ENCODE measurements at places on chromosomes 6 and 20.

- DNase-seq = no peak
Measured at GRCh38 chr20:7428946-7429345, 511.3 kb downstream of the HAO1 start.

GRCh38 chr6:100426744-100427338 lies 37.9 kb downstream of the SIM1 start:
- no peak for DNase-seq

GRCh38 chr6:93581371-93581770 lies 162.0 kb upstream of the EPHA7 start:
- no peak for DNase-seq

- DNase-seq = no peak
Measured at GRCh38 chr6:158487495-158487894, 72.4 kb upstream of the TMEM181 start.

GRCh38 chr6:34273242-34273805 lies 24.5 kb upstream of the SMIM29 start:
- no peak for DNase-seq

DNA sequence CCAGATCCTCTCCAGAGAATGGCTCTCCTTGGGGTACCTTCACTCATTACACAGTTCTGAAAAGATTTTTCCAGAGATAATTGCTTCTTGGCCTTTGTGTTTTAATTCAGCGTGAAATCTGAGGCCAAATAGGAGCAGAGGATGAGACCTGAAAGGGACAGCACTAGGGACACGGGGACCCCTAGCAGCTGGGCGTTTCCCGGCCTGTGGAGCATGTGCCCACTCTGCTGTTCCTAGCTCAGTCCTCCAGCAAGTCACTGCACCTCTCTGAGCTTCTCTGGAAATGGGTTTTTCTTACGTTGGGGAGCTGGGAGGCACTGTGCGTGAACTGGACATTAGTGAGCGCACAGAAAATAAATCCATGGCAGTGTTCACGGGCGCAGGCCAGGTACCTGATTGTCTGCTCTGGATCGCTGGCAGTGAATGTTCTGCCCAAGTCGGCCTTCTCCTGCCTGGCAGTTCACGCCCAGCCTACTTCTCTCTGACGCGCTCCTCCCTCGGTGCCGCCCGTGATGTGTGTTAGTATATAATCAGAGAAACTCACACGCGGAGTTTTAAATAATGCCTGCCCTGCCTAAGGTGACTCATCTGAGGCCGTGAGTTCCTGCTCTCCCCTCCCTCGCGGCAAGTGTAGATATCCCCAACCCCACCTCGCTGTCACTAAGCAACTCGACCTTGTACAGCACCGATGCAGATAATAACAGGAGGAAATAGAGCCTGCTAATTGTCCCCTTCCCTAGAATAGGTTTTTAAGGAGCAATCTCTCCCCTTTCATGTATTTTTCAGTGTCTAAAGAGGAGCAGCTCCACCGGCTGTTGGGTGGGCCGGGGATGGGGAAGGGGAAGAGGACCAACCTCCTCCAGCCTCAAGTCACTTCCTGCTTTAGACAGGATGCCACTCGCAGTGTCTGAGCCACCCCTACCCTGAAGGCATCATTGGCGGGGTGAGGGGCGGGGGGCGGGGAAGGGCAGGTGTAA lies 2.7 kb upstream of the TUBB2A start:
- DNase-seq = peak; percentile 47

DNA sequence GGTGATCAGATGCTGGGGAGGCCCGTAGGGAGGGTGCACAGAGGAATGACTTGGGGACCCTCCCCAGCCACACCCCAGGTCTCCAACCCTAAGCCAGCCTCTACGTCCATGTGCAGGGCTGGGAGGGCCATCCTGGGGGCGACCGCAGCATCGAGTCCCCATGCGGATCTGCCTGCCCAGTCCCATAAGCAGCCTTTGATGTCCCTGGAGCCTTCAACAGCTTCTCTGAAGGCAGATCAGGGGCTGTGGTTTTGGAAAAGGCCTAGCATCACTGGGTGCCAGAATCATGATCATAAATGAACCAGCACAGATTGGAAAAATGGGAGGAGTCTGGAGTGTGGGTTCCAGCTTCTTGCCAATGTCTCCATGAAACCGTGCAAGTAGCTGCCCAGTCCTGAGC lies 22.9 kb downstream of the TOX2 start:
- DNase-seq = no peak

DNA sequence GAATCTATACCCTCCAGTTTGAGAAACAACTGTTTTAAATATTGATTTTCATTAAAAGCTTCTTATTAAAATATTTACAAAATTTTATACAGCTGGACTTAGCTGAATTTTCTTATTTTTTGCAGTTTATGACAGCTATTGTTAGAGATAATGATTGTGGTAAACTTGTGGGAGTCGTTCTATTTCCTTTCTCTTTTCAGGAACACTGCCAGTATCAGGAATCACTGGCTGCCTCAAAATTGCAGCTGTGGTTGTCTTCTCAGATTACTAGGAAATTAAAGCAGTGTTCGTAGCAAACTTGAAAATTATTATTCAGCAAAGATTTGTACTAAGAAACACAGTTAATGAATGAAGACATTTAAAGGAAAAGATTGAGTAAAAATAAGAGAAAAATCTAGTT lies 311.0 kb downstream of the CENPW start:
- no peak for DNase-seq

DNA sequence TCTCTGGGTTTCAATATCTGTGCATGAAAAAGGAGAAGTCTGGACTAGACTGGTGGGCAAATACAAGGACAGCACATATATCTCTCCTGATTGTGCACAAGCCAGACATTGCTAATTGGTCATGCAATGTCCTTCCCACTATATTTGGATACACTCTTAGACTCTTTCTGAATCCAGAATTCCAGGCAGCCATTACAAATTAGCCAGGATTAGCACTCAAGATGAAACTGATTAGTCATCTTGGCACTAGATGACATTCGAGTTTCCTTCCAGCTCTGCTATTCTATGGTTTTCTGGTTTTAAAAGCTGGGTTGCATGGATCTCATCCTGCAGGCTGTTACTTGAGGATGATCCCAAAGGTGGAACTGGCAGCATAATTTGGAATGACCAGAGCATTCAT lies 73.2 kb downstream of the SCP2D1 start:
- no peak for DNase-seq

GRCh38 chr6:127971945-127972391 lies 71.1 kb upstream of the THEMIS start:
- peak; percentile 15 for DNase-seq

- DNase-seq = no peak
Measured at GRCh38 chr6:13687917-13688351, 23.7 kb downstream of the RANBP9 start.

DNA sequence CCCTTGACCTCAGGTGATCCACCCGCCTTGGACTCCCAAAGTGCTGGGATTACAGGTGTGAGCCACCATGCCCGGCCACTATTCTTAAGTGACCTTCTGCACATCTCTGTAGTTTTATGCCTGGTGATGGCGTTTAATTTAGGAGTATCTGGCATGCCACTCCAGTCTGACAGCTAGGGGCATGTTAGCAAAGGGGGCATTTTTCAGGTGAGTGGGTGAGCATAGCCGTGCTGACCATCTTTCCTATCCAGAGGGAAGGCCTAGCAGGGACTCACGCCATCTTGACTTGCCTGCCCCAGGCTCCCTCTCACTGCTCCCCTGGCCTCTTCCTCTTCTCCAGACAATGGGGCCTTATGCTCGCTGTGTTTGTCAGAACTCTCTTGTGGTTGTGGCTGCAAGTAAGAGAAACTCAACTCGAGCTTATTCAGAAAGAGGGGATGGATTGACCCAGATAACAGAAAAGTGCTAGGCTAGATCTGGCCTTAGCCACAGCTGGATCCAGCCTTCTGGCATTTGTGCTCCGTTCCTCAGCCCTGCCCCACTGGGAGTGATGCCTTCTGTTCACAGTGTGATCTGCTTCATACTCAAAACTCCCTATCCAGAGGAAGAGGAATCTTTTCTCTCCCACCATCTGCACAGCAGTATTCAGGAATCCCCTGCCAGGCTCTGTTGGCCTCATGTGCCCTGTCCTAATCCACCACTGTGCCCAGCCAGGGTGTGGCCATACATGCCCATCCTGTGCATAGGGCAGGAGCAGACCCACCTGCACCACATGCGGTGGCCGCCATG lies 174.5 kb upstream of the AKAP12 start:
- no peak for DNase-seq

- no peak for DNase-seq
Measured at GRCh38 chr6:63790334-63790733, 154.7 kb downstream of the PHF3 start.

GRCh38 chr20:64006902-64007301 lies 26.0 kb downstream of the PRPF6 start:
- DNase-seq = no peak

DNA sequence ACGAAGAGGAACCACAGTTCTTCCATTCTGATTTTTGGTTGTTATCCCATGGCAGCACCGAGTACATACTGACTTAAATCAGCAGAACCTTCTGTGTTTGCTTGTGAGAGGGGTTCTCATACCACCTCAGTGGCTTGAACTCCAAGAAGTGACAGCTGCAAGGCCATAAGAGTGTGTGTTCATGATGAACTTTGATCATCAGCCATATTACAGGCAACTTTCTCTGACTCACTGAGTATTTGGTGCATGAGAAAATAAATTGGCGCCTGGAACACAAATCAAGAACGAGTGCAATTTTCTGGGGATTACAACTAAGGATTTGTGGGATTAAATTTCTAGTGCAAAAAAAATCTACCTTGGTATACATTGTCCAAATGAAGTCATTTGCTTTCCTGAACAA lies 68.9 kb downstream of the CYP39A1 start:
- no peak for DNase-seq

GRCh38 chr20:60053125-60053817 lies 95.0 kb downstream of the CDH26 start:
- no peak for DNase-seq

GRCh38 chr20:64038224-64038564 lies 2.2 kb downstream of the C20orf204 start:
- no peak for DNase-seq

- no peak for DNase-seq
Measured at GRCh38 chr6:130107710-130108109, 89.3 kb downstream of the L3MBTL3 start.

GRCh38 chr20:58868795-58869194 lies 16.3 kb downstream of the GNAS start:
- DNase-seq = no peak

DNA sequence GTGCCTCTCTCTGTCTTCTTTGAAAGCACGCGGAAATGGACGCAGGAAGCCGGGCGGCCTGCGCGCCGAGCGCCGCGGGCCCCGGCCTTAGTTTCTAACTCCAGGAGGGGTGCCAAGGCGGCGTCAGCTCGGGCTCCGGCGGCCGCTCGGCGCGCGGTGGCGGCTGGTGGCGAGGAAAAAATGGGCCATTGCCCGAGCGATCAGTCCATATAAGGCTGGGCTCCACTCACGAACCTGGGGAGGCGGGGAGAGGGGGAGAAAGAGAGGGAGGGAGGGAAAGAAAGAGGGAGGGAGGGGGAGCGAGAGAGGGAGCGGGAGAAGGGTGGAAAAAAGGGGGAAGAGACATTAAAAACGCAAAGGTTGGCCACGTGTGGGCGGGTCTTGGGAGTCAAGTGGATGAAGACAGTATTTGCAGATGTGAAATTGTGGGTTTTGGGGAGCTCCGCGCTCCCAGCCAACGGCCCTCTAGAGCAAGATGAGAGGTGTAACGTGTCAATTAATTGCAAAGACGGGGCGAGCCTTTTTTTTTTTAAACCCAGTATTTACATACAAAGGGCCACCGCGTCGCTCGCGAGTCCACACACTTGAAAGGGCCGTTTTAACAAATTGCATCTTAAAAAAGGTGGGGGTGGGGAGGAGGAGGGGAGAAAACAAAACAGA lies at the start of gene NKX2-2:
TSS of gene NKX2-2 (minus strand) at position 184 of the 660 bp plus-strand sequence. CDS start 395 bp downstream, outside the sequence.
- no peak for DNase-seq

GRCh38 chr6:48933136-48933535 lies 529.9 kb downstream of the MMUT start:
- no peak for DNase-seq

GRCh38 chr20:47663354-47664067 lies 121.8 kb downstream of the SULF2 start:
- DNase-seq = peak; percentile 42

GRCh38 chr20:42186337-42186736 lies 568.2 kb upstream of the CHD6 start:
- DNase-seq = no peak

GRCh38 chr6:131053546-131054240 lies 9.4 kb downstream of the EPB41L2 start:
- DNase-seq = no peak

DNA sequence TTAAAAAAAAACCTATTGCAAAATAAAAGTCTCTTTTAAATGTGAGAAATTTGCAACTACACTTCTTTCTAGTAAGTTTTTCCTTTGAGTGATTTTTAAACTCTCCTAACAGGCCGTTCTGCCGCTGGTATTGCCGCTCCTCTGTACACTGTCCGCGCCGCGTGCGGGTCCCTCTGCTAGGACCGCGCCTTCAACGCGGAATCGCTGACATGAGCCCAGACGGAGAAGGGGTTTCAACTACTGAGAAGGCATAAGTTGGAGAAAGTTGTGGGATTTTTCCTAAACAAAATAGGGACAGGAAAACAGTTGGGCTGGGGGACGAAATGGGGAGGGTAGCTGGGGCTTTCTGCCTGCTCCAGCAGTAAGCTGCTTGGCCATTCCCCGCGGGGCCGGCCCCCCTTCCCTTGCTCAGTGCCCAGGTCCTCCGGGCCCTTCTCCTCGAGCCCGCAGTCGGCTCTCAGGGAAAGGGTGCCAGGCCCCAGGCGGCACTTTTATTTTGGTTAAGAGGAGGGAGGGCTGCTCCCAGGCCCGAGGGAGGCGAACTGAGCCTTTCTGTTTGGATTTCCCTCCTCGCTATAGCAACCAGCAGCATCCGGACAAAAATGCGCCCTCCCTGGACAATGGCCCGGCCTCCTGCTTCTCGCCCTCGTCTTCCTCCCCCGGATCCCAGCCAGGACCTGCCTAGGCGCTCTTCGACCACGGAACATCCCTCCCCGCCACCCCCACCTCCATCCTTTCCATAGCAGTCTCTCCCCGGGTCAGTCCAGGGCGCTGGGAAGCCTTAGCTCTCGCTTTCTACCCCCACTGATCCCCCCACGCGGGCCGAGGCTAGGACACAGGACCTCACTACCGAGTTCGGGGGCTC lies 6.8 kb upstream of the POU3F2 start:
- no peak for DNase-seq

- DNase-seq = no peak
Measured at GRCh38 chr6:105449756-105450390, 47.0 kb upstream of the PREP start.

GRCh38 chr20:60804918-60805630 lies 447.0 kb upstream of the CDH4 start:
- no peak for DNase-seq

Measured in stimulated activated CD8-positive, alpha-beta memory T cell treated with anti-CD3 and anti-CD28 coated beads, Interleukin-4, amount 100 ng/mL, for 1 hour (primary cell).